ENCODE measurements at places on chromosomes 11 and 22.

GRCh38 chr11:2599561-2600189 lies 100.1 kb downstream of the KCNQ1OT1 start:
- no peak for DNase-seq

DNA sequence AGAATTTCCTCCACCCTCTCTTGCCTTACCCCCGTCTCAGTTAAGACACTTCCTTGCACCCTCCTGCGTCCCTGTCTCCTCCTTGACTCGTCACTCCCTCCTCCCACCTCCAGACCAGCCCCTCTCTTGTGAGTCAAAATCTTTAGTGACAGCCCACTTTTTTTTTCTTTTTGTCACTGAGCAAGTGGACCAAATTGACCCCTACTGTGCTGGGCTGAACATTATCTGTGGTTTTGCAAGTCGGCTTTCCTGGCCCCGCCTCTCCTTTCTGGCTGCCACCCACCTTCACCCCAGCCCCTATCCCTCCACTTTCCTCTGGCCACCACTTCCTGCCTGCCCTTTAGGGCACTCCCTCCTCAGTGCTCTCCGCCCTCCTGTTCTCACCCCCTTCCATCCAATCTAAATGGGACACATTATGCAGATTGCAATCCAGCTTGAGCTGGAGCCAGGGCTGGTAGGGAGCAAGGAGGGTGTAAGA lies at the start of gene APLNR:
Gene APLNR, minus strand, starts transcription at position 47 of the 478 bp plus-strand sequence. CDS start 246 bp downstream, outside the sequence.
- peak; percentile 16 for DNase-seq

- no peak for DNase-seq
These were observed 4.8 kb downstream of the MUC5B start for GRCh38 chr11:1227551-1228100.

DNA sequence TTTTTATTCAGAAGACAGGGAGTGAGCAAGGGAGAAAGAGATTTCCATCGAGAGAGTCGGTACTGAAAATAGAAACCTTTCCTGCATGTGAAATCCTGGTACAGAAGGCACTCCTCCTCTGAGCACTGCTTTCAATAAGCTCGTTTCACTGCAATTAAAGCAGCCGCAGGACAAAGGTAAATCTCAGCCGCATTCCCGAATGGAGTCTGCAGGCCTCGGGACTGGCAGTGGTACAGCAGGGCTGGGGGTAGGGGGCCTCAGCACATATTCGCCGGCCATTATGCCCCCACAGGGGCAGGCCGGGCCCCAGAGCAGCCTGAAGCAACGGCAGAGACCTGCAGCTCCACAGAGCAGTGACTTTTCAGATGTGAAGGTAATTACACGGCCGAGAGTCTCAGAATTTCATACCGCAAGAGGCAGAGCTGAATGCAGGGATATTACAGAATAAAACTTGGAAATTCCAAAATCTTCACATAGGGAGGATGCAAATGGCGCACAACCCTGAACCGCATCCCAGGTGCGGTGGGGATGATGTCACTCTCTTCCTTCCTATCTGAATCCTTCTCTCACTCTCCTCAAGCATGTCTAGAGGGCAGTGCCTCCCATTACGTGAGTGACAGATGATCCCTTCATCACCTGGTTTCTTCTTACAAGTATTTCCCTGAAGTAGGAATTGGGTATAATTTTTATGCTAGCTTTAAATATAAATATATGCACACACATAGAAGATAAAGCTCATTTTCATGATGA lies 622.1 kb downstream of the OPCML start:
- DNase-seq: no peak

- no peak for DNase-seq
These were observed 405.7 kb downstream of the BUD13 start for GRCh38 chr11:116366980-116367645.

GRCh38 chr11:132980670-132981069 lies 551.6 kb downstream of the OPCML start:
- no peak for DNase-seq

DNA sequence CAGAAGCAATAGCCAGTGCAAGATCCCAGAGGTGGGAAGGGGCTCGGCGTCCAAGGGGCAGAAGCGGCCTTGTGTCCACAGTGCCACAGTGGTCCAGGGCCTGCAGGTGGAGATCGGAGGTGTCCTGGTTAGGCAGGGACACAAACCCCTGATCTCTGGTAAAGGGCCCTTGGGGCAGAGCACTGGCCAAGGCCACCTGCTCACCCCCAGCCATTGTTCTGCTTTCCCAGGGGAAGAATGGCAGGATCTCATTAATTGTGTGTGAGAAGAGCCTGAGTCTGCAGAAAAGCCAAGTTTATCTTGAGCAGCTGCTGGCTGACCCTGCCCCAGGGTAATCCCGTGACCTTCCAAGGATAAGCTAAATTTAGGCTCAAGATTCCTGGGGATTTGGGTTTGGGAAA lies 3.1 kb upstream of the CLDN5 start:
- no peak for DNase-seq

DNA sequence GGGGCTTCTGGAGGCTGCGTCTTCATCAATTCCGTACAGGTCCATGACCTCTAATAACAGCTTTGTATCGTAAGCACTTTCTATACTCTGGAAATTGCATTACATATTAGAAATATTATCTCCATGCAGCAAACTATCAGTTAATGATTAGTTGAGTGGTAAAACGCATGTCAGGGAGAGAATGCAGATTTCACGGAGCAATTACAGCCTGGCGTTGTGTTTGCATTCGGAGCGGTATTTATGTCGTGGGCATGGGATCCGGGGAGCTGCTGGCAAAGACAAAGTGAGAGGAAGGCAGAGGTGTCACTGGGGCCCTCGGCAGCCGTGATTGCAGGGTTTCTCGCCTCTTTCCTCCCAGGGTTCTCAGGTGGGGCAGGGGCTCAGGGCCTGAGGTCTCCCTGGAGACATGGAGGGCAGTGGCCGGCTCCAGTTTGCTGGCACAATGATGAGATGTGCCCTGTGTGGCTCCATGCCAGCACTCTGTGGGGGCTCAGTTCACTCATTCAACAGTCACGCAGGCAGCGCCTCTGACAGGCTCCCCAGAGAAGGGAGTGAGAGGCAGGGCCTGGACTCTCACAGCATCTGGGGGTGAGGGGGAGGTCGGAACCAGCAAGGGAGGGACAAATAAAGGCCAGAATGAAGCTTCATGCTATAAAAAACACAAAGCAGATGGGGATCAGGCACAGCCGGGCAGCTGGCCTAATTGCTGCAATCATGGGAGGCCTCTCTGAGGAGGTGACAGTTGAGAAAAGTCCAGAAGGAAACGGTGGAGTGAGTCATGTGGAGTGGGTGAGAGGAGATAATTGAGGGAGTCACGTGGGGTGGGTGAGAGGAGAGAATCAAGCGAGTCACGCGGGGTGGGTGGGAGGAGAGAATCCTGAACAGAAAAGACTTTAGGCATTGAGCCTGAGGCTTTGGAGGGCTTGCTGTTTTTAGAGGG lies 1002.7 kb downstream of the BRD1 start:
- no peak for DNase-seq

All from natural killer cell (primary cell).